SJSA1 (cell line): ENCODE measurements at places on chromosomes 1 and 21. TPM values are rescaled to one million over a fixed set of nuclear protein-coding genes. Genes with fewer than 3 reads are reported as not detected.
A peak's percentile ranks its signal among the peaks of the same experiment; 100 is the strongest.

GRCh38 chr21:45543371-45543709 lies 1.1 kb upstream of the SLC19A1 start:
- DNase-seq, result no peak
- no peaks in the 10 kb centered on the region for H3K27me3 ChIP-seq
- no peak overlapping the region for H3K4me3 ChIP-seq
- peaks cover 2% of the 10 kb centered on the region; the same call in 1 of the 2 replicates for H3K36me3 ChIP-seq

GRCh38 chr1:117661027-117661426 lies 55.2 kb downstream of the TENT5C start:
- no peak overlapping the region for H3K4me3 ChIP-seq
- no peak overlapping the region for H3K27ac ChIP-seq
- no peak for DNase-seq
- H3K4me1 ChIP-seq, result peaks cover 31% of the 10 kb centered on the region
- no peaks in the 10 kb centered on the region for H3K36me3 ChIP-seq

- no peak for DNase-seq
- no peaks in the 10 kb centered on the region for H3K36me3 ChIP-seq
- H3K27ac ChIP-seq, result no peak overlapping the region
- H3K27me3 ChIP-seq, result no peaks in the 10 kb centered on the region
- H3K4me1 ChIP-seq, result no peaks in the 10 kb centered on the region
Observed at GRCh38 chr1:96238426-96238825, 483.2 kb upstream of the PTBP2 start.

DNA sequence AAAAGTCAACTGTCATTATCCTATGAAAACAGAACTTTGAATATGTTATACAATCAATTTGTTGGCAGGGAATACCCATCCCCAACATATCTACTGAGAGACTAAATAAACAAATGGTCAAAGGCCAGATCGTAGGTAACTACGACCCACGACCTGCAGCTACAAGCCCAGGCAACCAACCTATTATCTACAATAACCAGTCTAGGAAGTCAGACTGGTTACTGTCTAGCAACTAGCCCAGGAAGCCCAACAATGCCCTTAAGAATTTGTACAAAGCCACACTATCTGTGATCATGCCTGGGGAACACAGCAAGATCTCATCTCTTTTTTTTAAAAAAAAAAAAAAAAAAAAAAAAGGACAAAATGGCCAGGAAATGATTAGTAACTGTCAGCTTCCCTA lies 58.7 kb downstream of the SMYD3 start:
- no peak overlapping the region for H3K27ac ChIP-seq
- peaks cover 8% of the 10 kb centered on the region; the same call in 1 of the 2 replicates for H3K4me1 ChIP-seq

- no peak overlapping the region for H3K4me3 ChIP-seq
- H3K4me1 ChIP-seq, result peaks cover 22% of the 10 kb centered on the region
- no peak overlapping the region for H3K27ac ChIP-seq
- H3K27me3 ChIP-seq, result no peaks in the 10 kb centered on the region
- no peaks in the 10 kb centered on the region for H3K36me3 ChIP-seq
Observed at GRCh38 chr1:99594205-99594604, 51.7 kb upstream of the PALMD start.

Gene SPRR2A
- total RNA-seq, result not detected in 2 replicates

- H3K27ac ChIP-seq, result no peak overlapping the region
- H3K36me3 ChIP-seq, result no peaks in the 10 kb centered on the region
- DNase-seq, result no peak
- H3K4me1 ChIP-seq, result peaks cover 11% of the 10 kb centered on the region
- H3K4me3 ChIP-seq, result no peak overlapping the region
- H3K27me3 ChIP-seq, result no peaks in the 10 kb centered on the region
Observed at GRCh38 chr1:58926152-58926551, 142.3 kb upstream of the JUN start.

GRCh38 chr1:16137890-16138467 lies 17.9 kb downstream of the EPHA2 start:
- H3K36me3 ChIP-seq, result peaks cover 91% of the 10 kb centered on the region
- H3K27me3 ChIP-seq, result no peaks in the 10 kb centered on the region
- no peak for DNase-seq
- no peak overlapping the region for H3K4me3 ChIP-seq
- H3K27ac ChIP-seq, result no peak overlapping the region
- H3K4me1 ChIP-seq, result peaks cover 44% of the 10 kb centered on the region

GRCh38 chr1:216270086-216270773 lies 153.0 kb downstream of the USH2A start:
- H3K27me3 ChIP-seq, result no peaks in the 10 kb centered on the region
- H3K27ac ChIP-seq, result no peak overlapping the region
- no peaks in the 10 kb centered on the region for H3K4me1 ChIP-seq
- no peaks in the 10 kb centered on the region for H3K36me3 ChIP-seq
- no peak for DNase-seq

Gene BNIPL
- 0.42 and 0.75 TPM in 2 replicates for total RNA-seq

GRCh38 chr1:109895720-109896504 lies 14.7 kb upstream of the CSF1 start:
- H3K27ac ChIP-seq, result peak overlapping the region; percentile 79
- no peaks in the 10 kb centered on the region for H3K27me3 ChIP-seq
- peaks cover 48% of the 10 kb centered on the region for H3K4me1 ChIP-seq

DNA sequence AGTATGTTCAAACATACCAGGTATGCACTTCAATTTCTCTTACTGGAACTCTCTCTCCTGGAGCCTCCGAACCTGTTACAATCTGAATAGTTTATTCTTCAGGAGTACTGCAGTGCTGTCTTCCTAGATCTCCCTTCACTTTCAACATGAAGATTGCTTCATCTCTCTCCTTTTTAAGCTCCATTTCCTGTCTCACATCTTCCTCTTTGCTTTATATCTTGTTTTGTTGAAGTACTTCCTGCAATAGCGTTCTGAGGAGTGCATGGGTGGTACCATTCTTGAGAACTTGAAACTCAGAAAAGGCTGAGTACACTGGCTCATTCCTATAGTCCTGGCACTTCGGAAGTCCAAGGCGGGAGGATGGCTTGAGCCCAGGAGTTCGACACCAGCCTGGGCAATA lies 15.7 kb upstream of the C1orf146 start:
- no peaks in the 10 kb centered on the region for H3K4me1 ChIP-seq
- H3K4me3 ChIP-seq, result no peak overlapping the region
- no peak overlapping the region for H3K27ac ChIP-seq
- H3K27me3 ChIP-seq, result no peaks in the 10 kb centered on the region

Gene RAB3B
- 20.6 and 31.4 TPM in 2 replicates for total RNA-seq

Gene ALPL
- total RNA-seq, result 269 and 410 TPM in 2 replicates

DNA sequence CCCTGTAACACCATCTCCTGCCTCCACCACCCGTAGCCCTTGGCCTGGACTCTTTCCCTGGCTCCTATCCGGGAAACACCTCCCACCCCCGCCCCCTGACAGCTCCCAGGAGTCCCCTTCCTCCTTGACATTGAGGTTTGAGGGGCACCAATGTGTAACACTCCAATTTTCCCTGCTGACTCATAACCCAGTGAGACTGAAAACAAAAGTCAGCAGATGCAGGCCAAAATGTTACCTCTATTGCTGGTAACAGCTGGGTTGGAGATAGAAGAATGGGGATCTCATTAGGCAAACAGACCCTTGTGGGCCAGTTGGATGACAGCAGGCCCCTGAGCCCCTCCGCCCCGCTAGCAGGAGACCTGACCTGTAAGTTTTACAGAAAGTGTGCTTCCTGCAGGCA lies 237.2 kb downstream of the KAZN start:
- peaks cover 9% of the 10 kb centered on the region for H3K4me1 ChIP-seq
- H3K36me3 ChIP-seq, result no peaks in the 10 kb centered on the region
- no peak for DNase-seq
- no peak overlapping the region for H3K4me3 ChIP-seq

DNA sequence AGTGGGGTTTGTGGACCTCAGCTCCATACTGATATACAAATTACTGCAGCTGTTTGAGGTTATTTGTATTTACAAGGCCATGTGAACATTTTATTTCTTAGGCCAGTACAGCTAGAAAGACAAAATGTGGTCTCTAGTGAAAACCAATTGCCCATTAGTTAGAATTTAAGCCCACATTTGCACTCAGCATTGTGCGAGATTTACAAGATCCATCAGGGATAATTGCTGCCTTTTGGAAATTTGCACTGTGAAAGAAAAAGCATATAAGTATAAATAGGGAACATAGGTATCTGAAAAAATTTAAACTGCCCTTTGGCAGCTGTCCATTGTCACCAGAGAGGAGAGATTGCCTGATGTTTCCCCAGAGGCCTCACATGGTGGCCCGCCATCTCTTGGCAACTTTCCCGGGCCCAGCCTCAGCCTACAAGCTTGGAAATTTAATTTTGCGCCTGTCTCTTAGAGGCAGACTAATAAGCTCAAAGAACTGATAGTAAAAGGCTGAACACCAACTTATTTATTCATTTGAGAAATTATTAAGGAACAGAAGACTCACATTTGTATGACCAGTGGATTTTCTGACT lies 120.7 kb downstream of the MAP3K21 start:
- no peaks in the 10 kb centered on the region for H3K36me3 ChIP-seq
- H3K4me1 ChIP-seq, result no peaks in the 10 kb centered on the region
- DNase-seq, result no peak
- H3K27me3 ChIP-seq, result no peaks in the 10 kb centered on the region

DNA sequence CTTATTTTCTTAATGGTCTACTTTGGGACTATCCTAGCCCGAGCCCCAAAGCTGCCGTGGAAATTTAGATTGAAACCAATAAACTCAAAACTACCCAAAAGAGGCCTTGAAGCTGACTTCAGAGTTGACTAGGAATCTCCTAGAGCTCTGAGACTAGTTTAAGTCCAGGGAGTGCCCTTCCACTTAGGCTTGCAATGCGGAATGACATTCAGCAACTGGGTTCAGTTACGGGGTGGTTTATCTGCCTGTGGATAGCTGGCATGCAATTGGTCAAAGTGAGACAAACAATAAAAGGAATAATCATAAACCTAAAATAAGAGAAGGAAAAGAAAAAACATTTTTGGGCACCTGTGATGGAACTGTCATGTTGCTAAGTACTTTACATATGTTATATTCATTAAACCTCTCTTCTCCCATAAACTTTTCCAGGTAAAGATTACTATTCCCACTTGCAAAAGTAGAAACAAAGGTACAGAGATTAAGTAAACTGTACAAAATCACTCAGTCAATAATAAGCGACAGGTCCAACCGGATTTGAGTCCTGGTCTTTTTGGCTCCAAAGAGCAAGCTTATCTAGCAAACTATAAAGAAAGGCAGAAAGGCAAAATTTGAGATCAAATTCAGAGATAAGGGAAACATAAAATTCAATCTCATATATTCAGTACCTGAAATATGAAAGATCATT lies 56.5 kb downstream of the GPATCH2 start:
- H3K4me1 ChIP-seq, result no peaks in the 10 kb centered on the region
- H3K27me3 ChIP-seq, result no peaks in the 10 kb centered on the region
- no peak for DNase-seq
- no peak overlapping the region for H3K27ac ChIP-seq
- H3K36me3 ChIP-seq, result no peaks in the 10 kb centered on the region

Gene PDZK1
- 2.1 TPM in 1 of 2 replicates, not detected in the other for total RNA-seq

Gene CBS
- total RNA-seq, result 17.9 and 34.2 TPM in 2 replicates

GRCh38 chr1:245345191-245345884 lies 190.6 kb downstream of the KIF26B start:
- H3K4me3 ChIP-seq, result no peak overlapping the region
- no peaks in the 10 kb centered on the region for H3K36me3 ChIP-seq
- no peak overlapping the region for H3K27ac ChIP-seq
- no peaks in the 10 kb centered on the region for H3K27me3 ChIP-seq
- no peak for DNase-seq

Gene CAPN9
- not detected in 2 replicates for total RNA-seq

DNA sequence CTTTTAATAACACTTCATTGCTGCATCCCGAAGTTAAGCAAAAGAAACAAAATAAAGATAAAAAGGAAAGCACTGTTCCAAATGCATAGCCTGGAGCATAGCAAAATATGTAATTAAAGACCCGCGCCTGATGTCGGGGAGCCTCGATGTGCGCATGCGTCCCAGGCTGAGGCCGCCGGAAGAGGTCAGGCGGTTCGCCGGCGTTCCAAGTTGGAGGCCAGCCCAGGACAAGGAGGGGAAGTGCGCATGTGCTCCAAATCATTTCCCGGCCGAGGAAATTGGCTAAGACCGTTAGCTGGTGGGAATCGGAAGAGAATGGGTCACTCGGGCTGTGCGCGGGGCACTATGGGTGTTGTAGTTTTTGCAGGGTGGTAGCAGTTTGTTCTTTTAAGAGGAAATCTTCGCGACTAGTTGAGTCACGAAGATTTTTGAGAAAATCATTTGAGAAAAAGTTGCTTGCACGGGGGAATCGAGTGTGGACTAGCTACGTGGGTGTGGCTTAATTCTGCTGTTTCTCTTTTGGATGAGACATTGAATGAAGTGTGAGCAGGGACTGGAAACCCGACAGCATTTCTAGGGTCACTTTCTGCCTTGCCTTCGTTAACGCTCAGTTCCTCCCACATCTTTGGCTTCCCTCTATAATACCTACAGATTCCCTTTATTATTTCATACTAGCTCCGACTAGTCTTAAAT lies 31.0 kb upstream of the CD1D start:
- peak; percentile 95 for DNase-seq
- H3K4me1 ChIP-seq, result peaks cover 18% of the 10 kb centered on the region
- H3K4me3 ChIP-seq, result peak overlapping the region; percentile 23

Gene RCSD1
- 1.3 and 2.3 TPM in 2 replicates for total RNA-seq

Gene TDRKH
- total RNA-seq, result 0.94 and 4.0 TPM in 2 replicates

Gene KCNA2
- not detected in 2 replicates for total RNA-seq

DNA sequence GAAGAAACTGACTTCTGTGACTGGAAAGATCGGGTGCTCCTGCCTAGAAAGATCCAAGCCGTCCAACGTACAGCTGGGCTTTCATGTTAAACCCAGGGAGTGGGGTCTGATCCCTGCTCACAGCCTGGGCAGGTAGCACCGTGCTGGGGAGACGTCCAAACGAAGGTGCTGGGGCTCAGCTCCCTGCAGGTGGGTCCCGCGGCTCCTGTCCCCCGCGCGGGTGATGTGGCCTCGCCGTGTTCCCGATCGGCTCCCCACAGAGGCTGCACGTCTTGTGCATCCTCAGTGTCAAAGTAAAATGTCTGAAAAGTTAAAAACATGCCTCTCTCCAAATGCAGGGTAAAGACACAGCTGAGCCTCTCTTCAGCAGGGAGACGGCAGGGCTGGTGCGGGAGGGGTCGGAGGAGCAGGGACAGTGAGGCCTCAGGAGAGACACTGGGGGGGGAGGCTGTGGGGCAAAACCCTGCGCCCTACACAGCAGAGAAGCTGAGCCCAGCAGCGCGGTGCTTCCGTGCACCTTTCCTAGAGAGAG lies 40.1 kb upstream of the COL6A2 start:
- peaks cover 64% of the 10 kb centered on the region for H3K4me1 ChIP-seq
- H3K4me3 ChIP-seq, result no peak overlapping the region
- no peaks in the 10 kb centered on the region for H3K36me3 ChIP-seq
- DNase-seq, result peak; percentile 34
- peak overlapping the region; percentile 83 for H3K27ac ChIP-seq

- H3K4me3 ChIP-seq, result no peak overlapping the region
- DNase-seq, result no peak
- H3K4me1 ChIP-seq, result no peaks in the 10 kb centered on the region
- H3K27ac ChIP-seq, result no peak overlapping the region
Observed at GRCh38 chr1:164087906-164088453, 471.0 kb upstream of the PBX1 start.

GRCh38 chr1:176699821-176700220 lies 236.8 kb downstream of the PAPPA2 start:
- H3K4me1 ChIP-seq, result no peaks in the 10 kb centered on the region
- no peak for DNase-seq
- H3K27ac ChIP-seq, result no peak overlapping the region
- H3K4me3 ChIP-seq, result no peak overlapping the region

Gene KCNQ4
- 0.05 TPM in 1 of 2 replicates, not detected in the other for total RNA-seq

Gene OR11L1
- not detected in 2 replicates for total RNA-seq
